ENCODE measurements at places on chromosomes 7 and 10. TPM values are rescaled to one million over a fixed set of nuclear protein-coding genes. Genes with fewer than 3 reads are reported as not detected.

The INMT gene
- total RNA-seq = 15.8 TPM

The SORCS3 gene
- not detected for total RNA-seq

GRCh38 chr7:7516156-7516555, 19.5 kb downstream of the COL28A1 start:
- no peak for DNase-seq

The ABCC2 gene
- total RNA-seq = 0.32 TPM

Data from fibroblast of villous mesenchyme (primary cell).